T follicular helper cell (primary cell): ENCODE measurements at places on chromosomes 12 and 14.

GRCh38 chr14:100030452-100031153 is 34.6 kb upstream of the EVL start:
- DNase-seq, result no peak

DNA sequence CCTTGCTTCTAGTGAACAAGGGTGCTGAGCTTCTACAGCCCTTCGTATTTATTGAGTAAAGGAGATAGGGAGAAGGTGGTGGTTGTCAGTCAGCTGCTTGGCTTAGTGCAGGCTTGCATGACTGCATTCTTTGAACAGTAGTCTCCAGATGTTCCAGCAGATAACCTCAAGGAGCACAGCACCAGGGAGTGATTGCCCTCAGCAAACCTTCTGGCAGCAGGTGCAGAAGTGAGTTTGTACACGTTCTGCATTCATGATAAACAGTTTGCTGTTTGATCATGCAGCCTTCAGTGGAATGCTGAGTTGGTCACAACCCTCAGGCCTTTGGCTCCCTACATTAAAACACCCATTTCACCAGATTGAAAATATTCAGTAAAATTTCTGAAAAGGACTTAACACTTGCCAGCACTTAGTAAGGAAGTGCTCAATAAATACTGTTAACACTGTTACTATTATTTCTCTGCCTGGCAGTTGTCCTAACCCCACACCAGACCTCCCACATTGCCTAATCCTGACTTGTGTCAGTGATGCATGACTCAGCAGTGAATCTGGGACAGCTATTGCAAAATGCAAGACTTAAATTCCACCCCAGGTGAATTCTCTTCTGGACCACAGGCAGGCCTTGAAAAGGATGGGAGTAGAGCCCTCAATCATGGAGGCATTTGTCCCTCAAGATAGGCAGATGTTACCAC is 18.9 kb upstream of the CARMIL3 start:
- no peak for DNase-seq

GRCh38 chr12:100481021-100481420 is 7.4 kb downstream of the NR1H4 start:
- DNase-seq, result no peak

- no peak for DNase-seq
Measured at GRCh38 chr14:21185491-21185890, 29.6 kb upstream of the OR5AU1 start.

GRCh38 chr12:117412465-117413188 is 51.2 kb upstream of the NOS1 start:
- no peak for DNase-seq

DNA sequence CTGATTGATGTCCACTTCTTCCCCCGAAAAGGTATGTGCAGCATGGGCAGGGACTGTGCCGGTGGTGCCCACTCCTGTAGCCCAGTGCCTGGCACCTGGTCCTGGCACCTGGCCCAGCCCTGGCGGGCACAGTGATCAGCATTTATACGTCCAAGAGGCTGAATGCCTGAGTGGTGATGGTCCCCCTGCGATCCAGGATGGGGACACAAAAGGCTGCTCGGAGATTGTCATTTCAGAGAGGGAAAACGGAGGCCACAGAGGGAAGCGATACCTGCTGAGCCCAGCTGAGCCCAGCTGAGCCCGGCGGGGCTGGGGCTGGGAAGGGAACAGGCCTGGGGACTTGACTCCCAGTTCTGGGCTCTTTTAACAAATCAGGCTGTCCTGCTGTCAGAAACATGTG is 55.8 kb downstream of the PRIMA1 start:
- DNase-seq, result no peak

GRCh38 chr12:78128211-78128610 is 297.5 kb downstream of the NAV3 start:
- DNase-seq, result no peak

- DNase-seq, result no peak
Measured at GRCh38 chr12:51265024-51265423, 5.2 kb downstream of the SMAGP start.

DNA sequence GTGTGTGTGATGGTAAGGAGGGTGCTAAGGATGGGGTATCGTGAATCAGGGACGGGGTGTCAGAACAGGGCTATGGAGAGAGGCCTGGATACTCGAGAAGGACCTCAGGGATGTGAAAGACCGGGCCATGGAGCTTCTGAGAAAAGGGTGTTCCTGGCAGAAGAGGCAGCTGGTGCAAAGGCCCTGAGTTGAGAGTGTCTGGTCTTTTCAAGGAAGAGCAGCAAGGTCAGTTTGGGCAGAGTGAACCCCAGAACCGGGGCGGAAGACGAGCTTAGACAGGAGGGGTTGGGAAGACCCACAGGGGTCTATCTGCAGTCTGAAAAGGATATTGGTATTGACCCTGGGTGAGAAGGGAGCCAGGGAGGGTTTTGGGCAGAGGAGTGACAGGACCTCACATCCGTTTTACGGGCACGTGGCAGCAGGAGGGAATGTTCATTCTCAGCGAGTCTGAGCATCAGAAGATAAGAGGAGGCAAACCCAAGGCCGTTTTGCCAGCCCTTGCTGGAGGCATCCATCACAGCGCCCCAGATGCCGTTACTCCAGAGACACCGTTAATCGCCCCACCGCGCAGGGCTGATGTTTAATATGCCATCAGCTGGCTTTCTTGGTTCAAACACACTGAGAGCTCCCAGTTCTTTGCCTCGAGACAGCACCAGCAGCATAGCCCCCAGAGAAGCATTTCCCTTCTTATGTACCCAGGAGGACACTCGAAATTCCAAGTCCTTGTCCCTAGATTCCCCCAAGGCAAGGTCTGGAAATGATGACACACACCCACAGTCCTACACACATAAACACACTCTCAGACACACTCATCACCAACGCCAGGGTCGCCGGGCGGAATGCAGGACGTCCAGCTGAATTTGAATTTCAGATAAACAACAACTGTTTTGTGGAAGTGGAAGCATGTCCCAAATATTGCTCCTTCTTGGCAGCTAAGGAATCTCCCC is 41.4 kb upstream of the EML1 start:
- DNase-seq, result no peak
